Fibroblast of the conjunctiva (primary cell): ENCODE measurements at places on chromosomes 11 and 22.

- no peak for DNase-seq
These were observed 43.5 kb downstream of the GNB1L start for GRCh38 chr22:19811211-19811621.

DNA sequence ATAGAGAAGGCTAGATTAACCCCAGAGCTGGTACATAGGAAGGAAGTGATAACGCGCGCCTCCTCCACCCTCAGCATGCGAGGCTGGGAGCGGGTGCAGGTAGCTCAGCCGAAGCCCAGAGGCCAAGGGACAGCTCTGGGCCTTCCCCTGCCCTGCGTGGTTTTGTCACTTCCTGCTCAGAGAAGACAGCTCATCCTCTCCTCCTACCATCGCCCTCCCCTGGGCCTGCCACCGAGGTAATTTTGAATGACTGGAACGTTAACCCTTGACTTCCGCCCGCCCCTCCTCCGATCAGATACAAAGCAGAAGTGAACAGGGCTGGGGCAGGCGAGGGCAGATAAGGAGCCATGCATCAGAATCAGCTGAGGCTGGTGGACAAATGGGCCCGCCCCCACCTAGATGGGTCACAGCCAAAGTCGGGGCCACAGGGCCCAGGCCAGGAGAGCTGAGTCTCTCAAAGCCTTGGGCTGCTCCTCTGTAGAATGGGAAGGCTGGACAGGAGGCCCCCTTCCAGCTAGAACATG lies 1.6 kb downstream of the RAC2 start:
- no peak for DNase-seq

DNA sequence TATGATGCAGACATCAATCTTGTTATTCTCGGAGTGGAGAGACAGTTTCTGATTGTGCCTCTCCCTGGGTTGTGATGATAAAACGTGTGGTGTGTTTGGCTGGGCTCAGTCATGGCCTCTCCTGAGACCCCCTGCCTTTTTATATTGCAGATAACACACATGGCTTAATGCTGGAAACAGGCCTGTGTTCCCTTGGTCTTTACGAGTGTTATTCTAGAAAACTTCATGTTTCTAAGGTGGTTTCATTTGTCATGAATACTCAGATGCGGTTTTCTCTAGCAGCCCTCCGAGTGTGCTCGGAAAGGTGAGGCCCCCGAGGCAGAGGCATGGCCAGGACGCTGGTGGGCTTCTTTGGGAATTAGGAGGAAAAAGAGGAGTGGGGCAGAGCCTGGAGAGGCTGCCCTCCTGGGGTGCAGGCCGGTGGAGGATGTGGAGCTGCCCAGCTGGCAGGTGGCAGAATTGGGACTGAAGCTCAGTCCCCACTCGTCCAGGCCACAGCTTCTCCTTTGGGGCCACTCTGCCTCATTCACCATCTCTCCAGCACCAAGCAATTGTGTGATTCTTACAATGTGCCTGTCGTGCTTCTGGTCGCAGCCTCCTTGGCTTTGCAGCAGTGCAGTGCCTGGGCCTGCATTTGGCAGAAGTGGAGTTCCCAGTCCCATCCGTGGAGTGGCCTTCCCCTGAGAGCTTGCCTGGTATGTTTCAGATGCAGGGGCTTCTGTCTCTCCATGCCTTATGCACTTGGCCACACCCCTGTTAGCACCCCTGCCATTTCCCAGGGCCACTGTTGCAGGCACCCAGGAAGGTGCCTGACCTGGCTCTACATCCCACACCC lies 309.6 kb downstream of the TBC1D22A start:
- DNase-seq = no peak

- no peak for DNase-seq
These were observed 62.5 kb upstream of the SUSD2 start for GRCh38 chr22:24118689-24119384.

DNA sequence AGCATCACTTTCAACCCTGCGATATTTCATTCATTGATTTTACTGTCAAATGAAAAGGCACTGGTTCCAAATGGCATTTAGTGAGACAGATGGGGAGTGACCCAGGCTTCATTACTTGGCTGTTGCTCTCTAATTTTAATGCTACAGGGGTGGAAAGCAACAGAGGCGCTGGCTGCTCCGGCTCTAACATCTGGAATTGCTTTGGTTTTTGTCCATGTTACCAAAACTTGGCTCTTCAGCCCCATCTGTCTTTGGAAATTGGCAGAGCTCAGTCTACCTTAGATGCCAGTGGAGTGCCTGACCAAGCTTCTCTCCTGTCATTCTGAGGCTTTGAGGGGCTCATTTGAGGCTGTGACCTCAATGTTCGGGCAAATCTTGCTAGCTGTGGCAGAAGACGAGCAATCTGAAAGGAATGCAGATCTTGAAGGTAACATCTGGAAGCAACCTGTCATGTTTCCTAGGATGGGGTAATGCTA lies 409.5 kb upstream of the SYN3 start:
- DNase-seq = no peak

DNA sequence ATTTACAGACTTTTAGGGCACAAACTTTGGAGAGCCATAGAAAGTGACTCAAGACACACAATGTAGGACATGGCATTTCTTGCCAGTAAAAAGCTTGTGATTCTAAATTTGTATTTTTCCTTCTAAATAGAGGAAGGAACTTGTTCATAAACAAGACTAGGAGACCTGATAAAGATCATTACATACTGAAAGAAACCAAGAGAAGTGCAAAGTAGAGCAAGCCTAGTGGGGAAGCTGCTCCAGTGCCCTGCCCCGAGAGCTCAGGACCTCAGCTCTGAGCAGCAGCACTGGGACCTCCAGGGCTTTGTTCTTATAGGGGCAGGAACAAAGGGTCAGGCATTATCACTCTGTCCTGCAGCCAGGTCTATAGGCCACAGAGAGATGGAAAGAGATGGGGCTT lies 7.2 kb downstream of the IRAG1 start:
- no peak for DNase-seq

DNA sequence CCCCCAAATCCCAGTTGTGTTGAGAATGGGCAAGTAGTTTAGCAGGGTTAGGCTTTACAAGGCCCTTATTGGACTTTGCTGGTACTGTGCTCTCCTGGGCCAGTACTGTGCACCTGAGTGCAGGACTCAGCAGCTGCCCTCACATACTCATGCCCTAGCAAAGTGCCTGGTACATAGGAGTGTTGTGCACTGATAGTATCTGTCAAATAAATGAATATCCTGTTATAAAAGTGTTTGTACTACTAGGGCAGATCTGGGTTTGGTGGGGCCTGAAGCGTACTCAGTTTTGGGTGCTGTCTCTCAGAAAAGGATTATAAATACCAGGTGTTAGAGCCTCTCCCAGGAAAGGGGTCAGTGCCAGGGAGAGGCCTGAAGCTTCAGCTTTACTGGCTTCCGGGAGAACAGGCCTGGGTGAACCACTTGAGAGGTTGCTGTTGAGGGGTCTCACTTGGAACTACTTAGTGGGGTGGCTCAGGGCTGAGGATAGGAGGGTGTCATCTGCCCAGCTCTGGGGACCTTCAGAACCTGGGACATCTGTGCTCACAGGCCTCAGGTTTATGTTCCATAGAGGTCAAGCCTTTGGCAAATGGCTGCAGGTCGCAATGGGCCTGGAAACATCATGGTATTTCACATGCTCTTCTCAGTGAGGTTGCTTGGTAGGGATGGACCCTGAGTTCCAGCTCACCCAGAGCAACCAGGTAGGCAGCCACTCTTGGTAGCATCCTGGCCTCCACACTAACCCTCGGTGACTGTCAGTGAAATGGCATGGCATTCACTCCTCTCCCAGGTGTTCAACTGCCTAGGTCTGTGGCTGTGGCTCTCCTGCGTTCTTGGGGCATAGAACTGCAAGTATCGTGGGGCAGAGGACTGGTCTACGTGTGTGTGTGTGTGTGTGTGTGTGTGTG lies 106.1 kb downstream of the ZBTB16 start:
- no peak for DNase-seq
